ENCODE measurements at places on chromosomes 5 and 9. TPM values are rescaled to one million over a fixed set of nuclear protein-coding genes. Genes with fewer than 3 reads are reported as not detected.

The RANBP17 gene
- 16.7 TPM for total RNA-seq

The SLC6A18 gene
- total RNA-seq, result not detected

The B4GALT7 gene
- 17.4 TPM for total RNA-seq

The ACER2 gene
- 4.1 TPM for total RNA-seq

The PITX1 gene
- total RNA-seq, result 3.7 TPM

The GFRA3 gene
- 3.7 TPM for total RNA-seq

The WDR5 gene
- total RNA-seq, result 20.7 TPM

The INSL4 gene
- total RNA-seq, result not detected

The GARIN3 gene
- total RNA-seq, result not detected

The GNA14 gene
- 4.7 TPM for total RNA-seq

The PTGDS gene
- 77.9 TPM for total RNA-seq

The ZBTB6 gene
- total RNA-seq, result 7.6 TPM

The NPM1 gene
- total RNA-seq, result 388 TPM

The OMD gene
- total RNA-seq, result 18.9 TPM

The FGD3 gene
- 5.0 TPM for total RNA-seq

The TMEM245 gene
- total RNA-seq, result 140 TPM

The ACTBL2 gene
- not detected for total RNA-seq
